ENCODE measurements at places on chromosomes 13 and 19. TPM values are rescaled to one million over a fixed set of nuclear protein-coding genes. Genes with fewer than 3 reads are reported as not detected.

KLK12 gene
- not detected for total RNA-seq

SLC25A41 gene
- 5.1 TPM for total RNA-seq

ZGLP1 gene
- 7.2 TPM for total RNA-seq

KCNC3 gene
- total RNA-seq: 40.2 TPM

ZNF433 gene
- 9.6 TPM for total RNA-seq

MIR17HG gene
- 0.73 TPM for total RNA-seq

CALR3 gene
- not detected for total RNA-seq

LILRB5 gene
- 1.0 TPM for total RNA-seq

DNA sequence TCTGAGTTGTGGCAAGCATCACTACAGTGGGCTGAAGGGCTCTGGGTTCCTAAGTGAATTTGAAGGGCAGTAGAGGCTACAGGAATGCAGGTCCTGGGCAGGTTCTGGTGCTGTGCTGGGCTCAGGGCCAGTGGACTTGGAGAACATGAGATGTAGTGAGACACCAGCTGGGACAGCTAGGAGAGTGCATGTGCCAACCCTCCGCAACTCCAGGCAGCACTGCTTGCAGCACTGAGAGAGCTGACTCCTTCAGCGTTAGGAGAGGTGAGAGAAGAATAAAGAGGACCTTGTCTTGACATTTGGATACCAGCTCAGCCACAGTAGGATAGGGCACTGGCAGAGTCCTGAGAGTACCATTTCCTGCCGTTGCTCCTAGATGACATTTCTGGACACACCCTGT, 739.9 kb upstream of the PRR20A start:
- DNase-seq: no peak

DNA sequence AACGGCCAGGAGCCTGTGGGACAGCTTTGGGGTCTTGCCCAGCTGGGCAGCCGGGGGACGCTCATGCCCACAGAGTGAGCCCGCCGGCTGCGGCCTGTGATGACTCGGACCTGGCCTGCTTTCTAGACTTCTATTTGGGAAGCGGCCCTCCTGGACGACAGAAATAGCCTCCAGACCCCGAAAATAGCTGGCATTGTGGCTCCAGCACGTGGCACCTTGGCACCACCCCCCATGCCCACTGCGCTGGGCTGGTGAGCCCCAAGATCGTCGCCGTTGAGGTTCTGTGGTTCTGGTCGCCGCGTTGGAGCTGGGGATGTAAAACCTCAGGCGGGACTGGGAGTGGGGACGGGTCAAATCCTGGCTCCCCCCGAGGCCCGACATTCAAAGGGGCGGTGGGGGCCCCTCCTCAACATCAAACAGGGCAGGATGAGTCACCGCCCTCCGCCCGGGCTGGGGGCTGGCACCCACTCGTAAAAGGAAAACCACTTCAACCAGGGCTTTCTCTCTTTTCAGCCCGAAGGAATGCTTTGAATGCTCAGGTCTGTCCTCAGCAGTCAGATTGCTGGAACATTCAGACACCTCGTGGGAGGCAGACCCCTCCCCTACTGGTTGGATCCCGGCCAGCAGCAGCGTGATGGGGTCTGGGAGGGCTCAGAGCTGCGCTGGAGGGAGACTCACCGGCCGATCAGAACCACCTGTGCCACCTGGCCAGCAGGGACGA, 42.1 kb downstream of the GADD45B start:
- no peak for DNase-seq

- no peak for DNase-seq
Observed at GRCh38 chr19:9381361-9381785, 18.6 kb downstream of the ZNF177 start.

- DNase-seq: no peak
Observed at GRCh38 chr19:11541238-11541637, 2.6 kb downstream of the CNN1 start.

- no peak for DNase-seq
Observed at GRCh38 chr13:78655007-78655406, 3.9 kb downstream of the OBI1 start.

GRCh38 chr13:31204592-31204991, 4.8 kb downstream of the B3GLCT start:
- no peak for DNase-seq

DNA sequence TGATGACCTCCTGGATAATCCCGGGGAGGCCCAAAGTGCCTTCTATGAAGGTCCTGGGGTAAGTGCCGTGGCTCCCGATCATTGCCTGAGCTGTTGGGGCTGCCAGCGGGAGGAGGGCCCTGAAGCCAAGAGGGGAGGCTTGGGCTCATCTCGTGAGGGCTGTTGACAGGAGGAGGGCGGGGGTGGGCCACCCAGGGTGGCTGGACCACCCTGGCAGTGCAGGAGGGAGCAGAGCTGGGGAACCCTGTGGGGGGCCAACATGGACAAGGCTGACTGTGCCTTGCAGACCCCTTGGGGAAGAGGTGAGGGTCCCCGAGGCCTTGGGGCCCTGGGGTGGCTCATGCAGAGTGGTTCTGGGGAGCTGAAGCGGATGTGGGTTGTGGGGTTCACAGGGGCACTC, 37.4 kb upstream of the EHD2 start:
- no peak for DNase-seq

GRCh38 chr13:23651887-23652286, 81.7 kb downstream of the TNFRSF19 start:
- DNase-seq: no peak

GRCh38 chr19:5536337-5536894, 31.3 kb downstream of the TINCR start:
- peak; percentile 74 for DNase-seq

GRCh38 chr13:95499811-95500712, 52.5 kb upstream of the CLDN10 start:
- no peak for DNase-seq

GRCh38 chr19:28425046-28425931, 787.7 kb downstream of the UQCRFS1 start:
- no peak for DNase-seq

GRCh38 chr19:992670-993055, 7.6 kb upstream of the GRIN3B start:
- DNase-seq: no peak

DNA sequence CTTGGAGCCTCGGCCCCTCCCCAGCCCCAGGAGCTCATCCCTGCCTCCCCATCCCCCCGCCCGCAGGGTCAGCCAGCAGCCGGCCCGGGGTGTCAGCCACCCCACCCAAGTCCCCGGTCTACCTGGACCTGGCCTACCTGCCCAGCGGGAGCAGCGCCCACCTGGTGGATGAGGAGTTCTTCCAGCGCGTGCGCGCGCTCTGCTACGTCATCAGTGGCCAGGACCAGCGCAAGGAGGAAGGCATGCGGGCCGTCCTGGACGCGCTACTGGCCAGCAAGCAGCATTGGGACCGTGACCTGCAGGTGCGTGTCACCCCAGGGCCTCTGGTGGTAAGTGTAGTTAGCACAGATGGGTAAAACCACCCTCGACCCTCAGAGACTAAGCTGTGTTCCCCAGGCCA, 13.8 kb downstream of the MAP1S start:
- no peak for DNase-seq
